ENCODE measurements at places on chromosomes 16 and 17. TPM values are rescaled to one million over a fixed set of nuclear protein-coding genes. Genes with fewer than 3 reads are reported as not detected.

- no peak for DNase-seq
Observed at GRCh38 chr16:83700918-83701317, 106.9 kb upstream of the HSBP1 start.

GRCh38 chr17:10127819-10128425 lies 70.5 kb downstream of the GAS7 start:
- DNase-seq: peak; percentile 97

DNA sequence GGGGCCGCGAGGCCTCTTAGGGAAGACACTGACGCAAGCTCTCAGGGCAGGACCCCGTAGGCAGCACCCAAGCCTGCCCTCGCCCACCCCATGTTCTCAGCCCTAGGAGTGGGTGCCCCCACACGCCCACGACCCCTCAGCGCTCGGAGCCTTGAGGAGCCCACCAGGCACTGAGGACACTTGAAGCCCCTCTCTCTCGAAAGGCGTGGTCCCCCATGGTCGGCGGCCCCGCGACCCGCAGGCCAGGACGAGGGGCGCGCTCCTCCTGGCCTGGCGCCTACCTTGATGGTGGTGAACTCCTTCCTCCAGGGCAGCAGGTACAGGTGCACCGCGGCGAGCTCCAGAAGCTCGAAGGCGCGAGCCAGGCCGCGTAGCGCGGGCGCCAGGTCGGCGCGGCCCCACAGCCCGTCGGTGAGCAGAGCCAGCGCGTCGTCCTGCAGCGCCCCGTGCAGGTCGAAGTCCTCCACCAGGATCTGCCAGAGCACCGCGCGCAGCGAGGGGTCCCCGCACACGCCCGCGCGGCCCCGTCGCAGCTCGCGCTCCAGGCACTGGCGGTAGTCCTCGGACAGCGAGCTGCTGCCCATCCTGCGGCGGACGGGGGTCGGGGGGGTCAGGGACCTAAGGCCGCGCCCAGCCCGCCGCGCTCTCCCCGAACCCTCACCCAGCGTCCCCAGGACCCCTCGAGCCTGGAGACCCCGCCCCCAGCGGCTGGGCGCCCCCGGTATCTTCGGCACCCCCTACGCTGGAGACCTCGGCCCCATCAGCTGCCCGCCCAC lies 668 bp downstream of the SPATA2L start:
- peak; percentile 19 for DNase-seq

- DNase-seq: no peak
Observed at GRCh38 chr16:3383045-3383448, 17.8 kb downstream of the ZSCAN32 start.

The MAPT gene
- 1.7 TPM for total RNA-seq

DNA sequence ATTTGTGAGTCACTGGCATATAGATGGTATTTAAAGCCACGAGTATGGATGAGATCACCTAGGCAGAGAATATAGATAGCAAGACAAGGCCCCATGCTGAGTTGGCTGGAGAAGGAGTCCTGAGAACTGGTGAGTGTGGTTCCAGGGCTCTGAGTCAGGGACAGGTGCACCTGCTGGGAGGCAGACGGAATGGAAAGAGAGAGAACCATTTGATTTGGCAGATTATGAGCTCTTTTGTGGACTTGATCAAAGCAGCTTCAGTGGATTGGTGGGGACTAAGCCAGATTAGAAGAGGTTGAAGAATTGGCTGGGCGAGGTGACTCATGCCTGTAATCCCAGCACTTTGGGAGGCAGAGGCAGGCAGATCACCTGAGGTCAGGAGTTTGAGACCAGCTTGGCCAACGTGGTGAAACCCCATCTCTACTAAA lies 4.3 kb upstream of the C16orf92 start:
- no peak for DNase-seq

The LPO gene
- 0.24 TPM for total RNA-seq

The PRKCB gene
- total RNA-seq: 17.8 TPM

The SPNS2 gene
- total RNA-seq: 5.8 TPM

The KPNA2 gene
- total RNA-seq: 47.7 TPM

DNA sequence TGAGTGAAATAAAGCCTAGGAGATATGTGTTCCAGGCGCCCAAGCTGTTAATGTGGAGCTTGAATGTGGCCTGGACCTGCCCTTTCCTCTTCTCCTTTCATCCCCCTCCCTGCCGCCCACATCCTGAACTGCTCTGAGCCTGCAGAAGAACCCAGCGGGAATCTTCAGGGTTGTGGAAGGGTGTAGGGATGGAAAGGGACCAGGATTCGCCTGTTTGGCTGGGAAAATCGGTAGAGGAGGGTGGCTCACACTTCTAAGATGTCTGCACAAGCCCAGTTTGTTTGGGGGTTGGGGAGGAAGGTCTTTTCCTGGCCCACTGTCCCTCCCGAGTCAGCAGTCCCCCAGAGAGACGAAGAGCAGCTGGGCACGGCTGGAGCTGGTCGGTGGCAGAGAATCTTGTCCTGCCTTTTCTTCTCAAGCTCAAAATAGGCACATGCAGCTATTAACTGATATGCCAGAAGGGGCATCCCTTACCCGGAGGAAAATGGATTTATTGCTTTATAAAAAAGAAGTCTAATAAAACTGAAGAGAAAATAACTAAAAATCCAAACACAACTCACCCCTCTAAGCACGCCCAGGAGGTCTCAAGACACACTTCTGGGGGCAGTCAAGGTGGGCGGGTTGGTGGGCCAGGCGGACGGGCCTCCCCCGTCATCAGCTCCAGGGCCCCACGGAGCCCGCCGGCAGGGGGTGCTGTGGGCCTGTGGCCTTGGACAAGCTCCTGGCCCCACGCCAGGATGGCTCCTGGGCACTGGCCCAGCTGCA lies 11.5 kb upstream of the PITPNA start:
- peak; percentile 76 for DNase-seq

DNA sequence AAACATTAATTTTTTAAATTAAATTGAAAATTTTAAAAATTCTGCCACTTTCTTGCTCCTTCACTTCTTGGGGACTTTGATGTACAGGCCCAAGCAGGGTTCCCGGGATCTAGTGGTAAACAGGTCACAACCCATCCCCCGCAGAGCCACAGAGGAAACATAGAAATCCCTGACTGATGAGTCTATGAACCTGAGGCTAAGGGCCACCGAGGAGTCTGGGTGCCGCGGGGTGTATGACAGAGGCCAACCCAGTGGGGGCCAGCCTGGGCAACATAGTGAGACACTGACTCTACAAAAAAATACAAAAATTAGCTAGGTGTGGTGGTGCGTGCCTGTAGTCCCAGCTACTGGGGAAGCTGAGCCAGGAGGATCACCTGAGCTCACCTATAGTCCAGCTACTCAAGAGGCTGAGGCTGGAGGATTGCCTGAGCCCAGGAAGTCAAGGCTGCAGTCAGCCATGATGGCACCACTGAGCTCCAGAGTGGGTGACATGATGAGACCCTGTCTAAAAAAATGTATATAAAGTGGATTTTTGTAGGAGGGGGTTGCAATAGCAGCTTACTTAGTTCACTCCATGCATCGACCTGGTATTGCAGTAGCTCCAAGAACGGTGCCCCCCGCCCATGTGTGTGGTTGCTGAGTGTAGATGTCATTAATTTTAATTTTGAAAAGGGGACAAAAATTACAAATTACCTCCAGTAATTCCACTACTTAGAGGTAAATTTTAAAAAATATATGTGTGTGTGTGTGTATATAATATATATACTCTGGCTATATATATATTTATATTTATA lies 9.2 kb upstream of the FLYWCH1 start:
- no peak for DNase-seq

DNA sequence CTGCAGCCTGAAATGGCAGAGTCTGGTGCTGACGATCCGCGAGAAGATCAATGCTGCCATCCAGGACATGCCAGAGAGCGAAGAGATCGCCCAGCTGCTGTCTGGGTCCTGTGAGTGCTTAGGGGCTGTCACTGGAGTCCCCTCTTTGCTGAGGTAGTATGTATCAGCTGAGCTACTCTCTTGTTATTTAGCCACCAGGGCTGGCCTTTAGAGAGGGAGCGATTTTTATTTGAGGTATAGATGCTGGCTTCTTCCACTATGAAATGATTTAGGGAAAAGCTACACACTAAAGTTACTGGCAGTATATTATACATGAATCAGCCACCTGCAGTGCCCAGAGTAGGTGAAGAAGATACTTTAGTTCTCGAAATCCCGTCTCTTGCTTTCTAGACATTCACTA lies 2.6 kb downstream of the CDK5RAP3 start:
- DNase-seq: no peak

The GPR142 gene
- 1.2 TPM for total RNA-seq

Measured in umbilical cord (tissue), 2 donors.